ENCODE measurements at places on chromosomes 3 and 15. TPM values are rescaled to one million over a fixed set of nuclear protein-coding genes. Genes with fewer than 3 reads are reported as not detected.

DNA sequence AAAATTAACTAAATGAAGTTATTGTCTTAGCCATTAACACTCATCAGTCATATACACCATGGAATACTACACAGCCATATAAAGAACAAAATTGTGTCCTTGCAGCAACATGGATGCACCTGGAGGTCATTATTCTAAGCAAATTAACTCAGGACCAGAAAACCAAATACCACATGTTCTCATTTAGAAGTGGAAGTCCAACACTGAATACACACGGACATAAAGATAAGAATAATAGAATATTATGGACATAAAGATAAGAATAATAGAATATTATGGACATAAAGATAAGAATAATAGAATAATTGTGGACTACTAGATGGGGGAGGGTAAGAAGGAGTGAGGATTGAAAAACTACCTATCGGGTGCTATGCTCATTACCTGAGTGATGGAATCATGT, 122.3 kb downstream of the CHL1 start:
- DNase-seq, result no peak

DNA sequence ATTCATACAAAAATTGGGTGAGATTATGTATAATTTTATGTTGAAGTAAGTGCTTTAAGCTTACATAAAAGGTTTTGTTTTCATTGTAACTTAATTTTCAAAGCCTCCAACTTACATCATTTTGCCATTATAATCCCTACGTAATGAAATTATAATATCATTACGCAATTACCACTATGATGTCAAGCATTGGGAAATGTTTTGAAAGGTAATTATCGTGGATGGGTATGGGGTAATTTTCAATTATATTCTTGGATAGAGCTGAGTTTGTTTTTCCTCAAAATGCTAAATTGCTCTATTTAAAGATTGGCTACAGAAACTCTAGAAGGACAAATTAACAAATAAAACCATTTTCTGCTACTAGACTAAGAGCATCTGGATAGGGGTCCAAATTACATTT, 80.2 kb upstream of the FAM3D start:
- DNase-seq, result no peak

GRCh38 chr3:75048650-75049049, 434.2 kb upstream of the CNTN3 start:
- DNase-seq, result no peak

GRCh38 chr15:68634122-68634482, 55.3 kb downstream of the CORO2B start:
- no peak for DNase-seq

- DNase-seq, result no peak
Observed at GRCh38 chr3:25427563-25427941, 511 bp upstream of the RARB start.

The SLC12A1 gene
- total RNA-seq, result not detected

The TNIK gene
- 17.6 TPM for total RNA-seq

The TUSC7 gene
- total RNA-seq, result not detected

The SLCO3A1 gene
- total RNA-seq, result 13.6 TPM
